ENCODE measurements at places on chromosomes 16 and 17.

DNA sequence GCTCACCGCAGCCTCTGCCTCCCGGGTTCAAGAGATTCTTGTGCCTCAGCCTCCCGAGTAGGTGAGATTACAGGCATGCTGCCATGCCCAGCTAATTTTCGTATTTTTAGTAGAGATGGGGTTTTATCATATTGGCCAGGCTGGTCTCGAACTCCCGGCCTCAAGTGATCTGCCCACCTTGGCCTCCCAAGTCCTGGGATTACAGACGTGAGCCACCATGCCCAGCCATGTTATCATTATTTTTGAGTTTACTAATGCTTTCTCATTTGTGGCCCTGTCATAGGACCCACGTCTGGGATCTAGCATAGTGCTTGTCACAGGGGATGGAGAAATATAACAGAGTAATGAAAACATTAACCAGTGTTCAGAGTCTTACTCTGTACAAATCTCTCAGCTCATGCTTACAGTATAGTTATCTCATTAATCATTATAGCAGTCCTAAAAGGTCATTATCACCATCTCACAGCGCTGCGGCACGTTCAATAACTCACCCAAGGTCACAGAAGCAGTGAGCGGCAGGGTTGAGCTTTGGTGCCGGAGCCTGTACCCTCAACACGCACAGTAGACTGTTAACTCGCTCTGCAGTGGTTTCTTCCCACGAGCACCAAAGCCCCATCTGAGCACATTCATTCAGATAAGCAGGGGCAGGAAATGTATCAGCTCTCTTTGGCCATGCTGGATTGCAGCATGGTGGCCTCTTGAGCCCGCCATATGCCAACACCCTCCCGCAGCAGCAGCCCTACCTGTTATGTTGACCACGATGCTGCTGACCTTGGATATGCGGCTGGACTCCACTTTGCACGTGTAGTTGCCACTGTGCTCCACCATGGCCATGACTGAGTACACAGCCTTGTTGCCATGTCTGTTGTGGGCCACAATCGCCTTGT is 21.4 kb downstream of the PECAM1 start:
- no peak for DNase-seq

- no peak for DNase-seq
Measured at GRCh38 chr17:81582341-81582740, 30.2 kb upstream of the FAAP100 start.

GRCh38 chr16:63613701-63614100 is 1508.2 kb downstream of the CDH11 start:
- DNase-seq, result no peak

DNA sequence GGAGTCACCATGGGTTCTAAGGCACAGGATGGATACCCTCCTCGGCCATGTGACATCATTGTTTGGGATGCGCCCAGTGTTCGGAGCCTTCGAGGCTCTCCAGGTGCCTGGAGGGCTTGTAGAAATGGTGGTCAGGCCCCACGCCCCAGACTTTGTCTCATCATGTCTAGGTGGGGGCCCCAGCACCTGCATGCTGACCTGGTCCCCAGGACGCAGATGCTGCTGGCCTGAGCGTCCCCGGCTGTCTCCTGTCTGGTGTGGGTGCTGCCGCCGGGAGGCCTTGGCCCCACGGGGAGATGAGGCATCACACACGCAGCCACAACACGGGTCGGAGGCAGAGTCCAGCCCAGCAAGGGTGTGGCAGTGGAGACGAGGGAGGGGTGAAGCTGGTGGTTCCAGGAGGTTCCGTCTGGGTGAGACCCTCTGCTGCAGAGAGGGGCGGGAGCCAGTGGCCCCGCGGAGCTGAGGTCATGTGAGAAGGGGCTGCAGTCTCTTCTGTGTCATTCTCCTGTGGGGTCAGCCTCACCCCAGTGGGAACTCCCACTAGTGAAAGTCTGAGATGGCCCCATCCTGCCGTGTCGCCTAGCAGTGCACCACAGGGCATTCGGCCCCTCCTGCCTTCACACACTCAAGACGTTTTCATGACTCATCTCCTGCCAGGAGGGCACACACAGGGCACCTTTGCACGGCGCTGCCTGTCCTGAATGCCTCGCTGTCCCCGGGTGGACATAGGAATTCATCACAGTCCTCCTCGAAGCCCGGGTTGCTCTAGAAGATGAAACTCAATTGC is 46.6 kb downstream of the JPH3 start:
- no peak for DNase-seq

GRCh38 chr17:73933871-73934270 is 269.6 kb upstream of the RPL38 start:
- DNase-seq, result no peak

- no peak for DNase-seq
Measured at GRCh38 chr17:10052106-10052813, 146.1 kb downstream of the GAS7 start.

DNA sequence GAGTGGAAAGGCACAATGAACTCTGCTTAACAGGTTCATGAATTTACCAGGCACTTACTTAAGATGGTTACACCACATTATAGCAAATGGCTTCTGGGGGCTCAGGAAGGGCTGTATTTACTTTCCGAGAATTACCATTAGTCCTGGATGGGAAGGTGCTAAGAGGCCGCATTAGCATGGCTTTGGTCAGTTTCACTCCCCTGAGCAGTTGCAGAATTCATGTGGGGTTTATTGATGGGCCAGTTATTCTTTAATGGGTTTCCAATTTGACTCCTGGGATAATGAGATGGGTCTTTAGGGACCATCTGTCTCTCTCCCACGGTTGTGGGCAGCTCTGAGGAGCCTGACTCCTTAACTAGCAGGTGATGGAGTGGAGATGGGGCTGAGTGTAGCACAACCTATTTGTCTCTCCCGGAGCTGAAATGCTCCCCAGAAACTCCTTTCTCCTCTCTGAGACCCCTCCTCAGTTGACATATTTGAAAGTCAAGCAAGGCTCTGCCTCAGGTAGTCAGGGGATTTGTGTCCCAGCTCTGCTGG is 652.5 kb downstream of the HS3ST4 start:
- DNase-seq, result no peak

DNA sequence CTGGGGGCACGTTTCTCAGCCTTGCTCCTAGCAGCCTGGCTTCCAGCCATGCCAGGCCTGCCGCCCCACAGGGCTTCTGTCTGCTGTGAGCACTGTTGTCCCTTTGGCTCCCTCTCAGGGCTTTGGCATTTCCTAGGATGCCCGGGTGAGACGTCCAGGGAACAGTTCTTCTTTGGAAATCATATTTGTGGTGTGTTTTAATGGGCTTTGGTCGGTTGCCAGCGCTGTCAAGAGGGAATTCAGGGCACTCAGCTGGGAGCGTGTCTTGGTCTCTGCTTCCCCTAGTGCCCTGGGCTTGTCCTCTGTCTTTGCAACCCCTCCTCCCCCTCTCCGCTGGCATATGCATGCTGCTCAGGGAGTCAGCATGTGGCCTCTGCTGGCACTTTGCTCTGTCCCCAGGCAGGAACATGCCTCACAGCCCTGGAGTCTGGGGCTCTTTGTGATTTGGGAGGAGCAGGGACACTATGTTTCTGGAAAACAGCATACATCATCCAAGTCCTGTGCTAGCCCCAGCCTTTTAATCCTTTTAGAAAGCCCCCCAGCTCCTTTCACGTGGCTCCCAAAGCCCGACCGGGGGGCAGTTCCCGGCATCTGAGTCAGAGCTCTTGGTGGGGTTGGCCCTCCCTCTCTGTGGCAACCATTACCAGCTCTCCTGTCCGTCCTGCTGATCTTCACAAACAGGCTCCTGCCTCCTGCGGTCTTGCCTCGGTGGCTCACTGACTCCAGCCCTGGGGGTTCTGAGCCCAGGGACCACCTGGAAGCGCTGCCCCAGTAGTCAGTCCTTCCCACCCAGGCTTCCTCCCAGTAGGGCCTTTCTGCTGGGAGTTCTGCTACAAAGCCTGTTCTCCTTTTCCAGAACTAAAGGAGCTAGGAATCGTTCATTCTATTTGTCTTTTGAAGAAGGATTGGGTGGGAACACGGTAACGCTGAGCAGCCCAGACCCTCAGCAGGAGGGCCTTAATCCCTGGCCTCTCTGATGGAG is 26.7 kb downstream of the SAP30BP start:
- DNase-seq, result no peak

DNA sequence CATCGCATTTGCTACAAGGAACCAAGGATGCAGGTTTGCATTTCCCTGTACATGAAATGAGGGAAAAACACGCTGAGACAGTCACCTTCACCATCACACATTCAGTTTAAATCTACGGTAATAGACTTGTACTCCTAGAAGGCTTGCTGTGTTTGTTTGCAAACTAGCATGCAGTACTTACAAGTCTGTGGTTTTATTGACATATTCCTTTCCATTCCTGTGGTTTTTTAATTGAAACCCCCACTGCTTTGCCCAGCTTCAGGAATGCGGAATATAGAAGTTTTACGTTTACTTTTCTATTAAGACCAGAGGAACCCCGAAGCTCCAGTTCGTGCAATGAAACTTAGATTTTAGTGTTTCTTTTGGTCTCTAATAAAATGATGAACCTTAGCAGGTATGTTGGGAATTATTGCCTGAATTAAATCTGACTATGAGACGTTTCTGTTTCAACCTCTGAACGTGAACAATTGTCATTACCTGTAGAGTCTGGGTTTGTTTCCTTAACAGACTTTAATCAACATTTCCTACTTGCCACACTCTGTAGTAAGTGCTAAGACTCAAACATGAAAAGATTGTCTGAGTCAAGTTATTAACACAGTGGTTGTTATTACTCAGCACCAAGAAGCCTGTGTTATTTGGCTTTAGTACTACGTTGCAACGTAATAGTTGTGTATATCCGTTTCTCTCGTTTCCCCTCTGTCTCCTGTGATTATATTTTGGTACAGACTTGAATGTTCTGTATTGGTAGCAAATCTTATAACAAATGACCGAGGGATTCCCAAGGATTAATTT is 793.3 kb upstream of the GOT2 start:
- DNase-seq, result no peak

GRCh38 chr17:61581611-61582349 is 9.2 kb downstream of the NACA2 start:
- no peak for DNase-seq

- no peak for DNase-seq
Measured at GRCh38 chr16:57940382-57940966, 30.5 kb downstream of the CNGB1 start.

DNA sequence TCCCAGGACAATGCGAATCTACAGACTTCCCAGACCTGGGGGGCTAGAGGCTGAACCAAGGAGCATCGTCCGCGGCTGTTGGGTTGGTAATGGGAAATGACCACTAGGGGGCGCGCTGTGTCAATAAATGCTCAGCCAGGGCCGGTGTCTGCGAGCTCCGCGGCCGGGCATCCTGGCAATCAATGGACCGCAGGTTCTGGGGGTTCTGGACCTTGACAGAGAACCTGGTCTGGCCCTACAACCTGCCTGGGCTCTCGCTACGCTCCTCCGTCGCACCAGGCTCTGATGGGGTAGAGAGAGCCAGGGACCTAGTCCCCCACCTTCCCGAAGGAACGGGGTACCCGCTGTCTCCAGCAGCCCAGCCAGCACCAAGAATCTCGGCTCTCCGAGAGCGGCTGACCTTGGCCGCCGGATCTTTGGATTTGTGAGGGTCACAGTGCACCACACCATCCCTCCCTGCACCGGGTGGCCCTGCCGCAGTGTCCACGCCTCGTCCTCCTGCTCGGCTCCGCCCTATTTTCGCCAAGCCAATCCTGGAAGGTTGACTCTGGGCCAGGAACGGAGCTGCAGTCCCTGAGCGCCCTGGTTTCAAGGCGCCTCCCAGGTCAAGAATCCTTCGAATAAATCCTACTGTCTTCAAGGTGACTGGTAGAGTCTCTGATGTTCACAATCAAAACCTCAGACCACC is 20.4 kb upstream of the BEAN1 start:
- DNase-seq, result peak; percentile 89

DNA sequence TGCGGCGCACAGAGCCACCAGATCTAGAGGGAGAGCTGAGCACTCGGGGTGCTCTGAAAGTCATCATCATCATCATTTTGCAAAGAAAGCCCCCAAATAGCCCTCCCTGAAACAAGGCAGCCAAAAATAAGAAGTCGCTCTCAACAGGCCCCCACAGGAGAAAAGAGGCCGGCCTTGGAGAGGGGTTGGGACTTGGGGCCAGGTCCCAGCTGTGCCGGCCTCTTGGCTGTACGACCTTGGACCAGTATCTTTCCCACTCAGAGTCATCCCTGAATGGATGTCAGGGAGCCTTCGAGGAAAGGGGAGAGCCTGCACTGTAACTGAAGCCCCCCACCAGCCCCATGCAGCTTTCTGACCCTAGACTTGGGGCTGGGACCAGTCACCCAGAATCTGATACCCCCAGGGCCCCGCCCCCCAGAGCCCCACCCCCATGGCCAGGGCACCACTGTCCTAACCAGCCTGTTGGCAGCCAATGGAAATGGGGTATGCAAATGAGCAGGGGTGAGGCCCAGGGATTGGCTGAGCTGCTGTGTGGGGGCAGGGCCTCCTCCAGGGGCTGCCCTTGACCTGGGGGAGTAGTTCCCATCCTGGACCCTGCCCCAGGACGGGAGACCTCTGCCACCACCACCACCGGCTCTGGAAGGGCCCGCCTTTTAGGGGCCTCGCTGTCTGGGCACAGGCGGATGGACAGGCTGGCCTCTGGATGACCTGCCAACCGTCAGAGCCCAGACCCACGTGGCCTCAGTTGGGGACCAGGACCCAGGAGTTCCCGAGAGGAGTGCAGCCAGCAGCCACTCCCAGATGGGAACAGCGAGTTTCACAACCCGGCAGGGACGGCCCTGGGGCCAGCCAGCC is 15.4 kb downstream of the ZFPM1 start:
- no peak for DNase-seq

- no peak for DNase-seq
Measured at GRCh38 chr17:6508016-6508415, 48.3 kb downstream of the PITPNM3 start.

GRCh38 chr17:21166595-21167210 is 39.9 kb downstream of the DHRS7B start:
- peak; percentile 18 for DNase-seq

DNA sequence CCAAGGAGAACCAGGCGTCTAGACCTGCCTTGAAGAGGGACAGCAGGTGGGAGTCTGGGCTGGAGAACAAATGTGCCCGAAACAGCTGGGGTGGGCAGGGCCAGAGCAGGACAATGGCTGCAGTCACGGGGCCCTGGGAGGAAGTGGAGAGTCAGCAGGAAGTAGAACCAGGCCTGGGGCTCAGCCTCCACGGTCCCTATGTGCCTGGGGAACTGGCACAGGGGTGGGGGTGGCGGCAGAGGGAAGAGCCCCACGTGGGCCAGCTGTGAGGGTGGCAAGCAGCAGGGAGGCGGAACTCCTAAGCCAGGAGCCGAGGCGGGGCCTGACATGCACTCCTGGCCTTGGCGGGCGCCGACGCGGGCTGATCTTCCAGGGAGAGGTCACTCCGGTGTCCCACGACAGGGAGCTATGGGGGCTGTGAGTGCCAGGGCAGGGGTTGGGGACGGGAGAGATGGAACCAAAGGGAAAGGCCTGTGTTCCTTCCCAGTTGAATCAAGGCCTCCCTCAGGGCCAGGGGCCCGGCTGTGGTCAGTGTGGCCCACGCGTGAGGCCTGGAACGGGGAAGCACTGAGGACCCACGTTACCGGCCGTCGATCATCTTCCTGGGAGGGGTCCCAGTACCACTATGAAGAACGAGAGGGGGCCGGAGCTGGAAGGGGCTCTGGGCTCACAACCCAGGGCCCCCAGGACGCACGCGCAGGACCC is 42.7 kb downstream of the TIMM22 start:
- peak; percentile 95 for DNase-seq
